ENCODE measurements at places on chromosomes 3 and 15.

DNA sequence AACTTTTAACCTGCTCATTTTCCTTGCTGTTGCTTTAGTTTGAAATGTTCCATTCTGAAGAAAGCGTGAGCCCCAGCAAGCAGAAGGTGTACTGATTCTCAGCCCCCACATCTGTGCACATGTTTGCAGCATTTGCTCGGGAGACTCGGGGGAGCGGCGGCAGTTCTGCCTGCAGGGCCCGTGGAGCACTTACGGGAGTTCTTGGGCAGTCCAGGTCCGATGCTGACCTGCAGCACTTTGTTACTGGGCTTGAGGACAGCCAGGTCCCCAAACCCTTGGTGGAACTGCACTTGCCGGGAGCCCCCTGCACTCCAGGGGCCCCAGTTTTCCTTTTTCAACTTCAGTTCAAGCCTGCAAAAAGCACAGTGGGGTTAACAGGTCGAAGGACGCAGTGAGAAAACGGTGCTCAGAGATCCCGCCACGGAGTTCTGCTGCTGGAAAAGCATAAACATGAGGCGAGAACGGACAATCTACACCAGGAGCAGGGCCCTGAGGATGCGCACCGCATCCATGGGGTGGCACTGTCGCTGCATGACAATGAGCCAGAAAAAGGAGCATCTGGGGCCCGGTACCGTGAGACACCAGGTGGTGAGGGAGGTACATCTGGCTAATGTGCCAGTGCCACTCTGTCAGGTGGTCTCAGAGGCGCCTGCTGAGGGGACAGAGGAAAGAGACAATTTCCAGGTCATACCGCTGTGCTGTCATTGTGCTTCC lies 45.6 kb upstream of the LDHAL6B start:
- ATAC-seq: no peak

DNA sequence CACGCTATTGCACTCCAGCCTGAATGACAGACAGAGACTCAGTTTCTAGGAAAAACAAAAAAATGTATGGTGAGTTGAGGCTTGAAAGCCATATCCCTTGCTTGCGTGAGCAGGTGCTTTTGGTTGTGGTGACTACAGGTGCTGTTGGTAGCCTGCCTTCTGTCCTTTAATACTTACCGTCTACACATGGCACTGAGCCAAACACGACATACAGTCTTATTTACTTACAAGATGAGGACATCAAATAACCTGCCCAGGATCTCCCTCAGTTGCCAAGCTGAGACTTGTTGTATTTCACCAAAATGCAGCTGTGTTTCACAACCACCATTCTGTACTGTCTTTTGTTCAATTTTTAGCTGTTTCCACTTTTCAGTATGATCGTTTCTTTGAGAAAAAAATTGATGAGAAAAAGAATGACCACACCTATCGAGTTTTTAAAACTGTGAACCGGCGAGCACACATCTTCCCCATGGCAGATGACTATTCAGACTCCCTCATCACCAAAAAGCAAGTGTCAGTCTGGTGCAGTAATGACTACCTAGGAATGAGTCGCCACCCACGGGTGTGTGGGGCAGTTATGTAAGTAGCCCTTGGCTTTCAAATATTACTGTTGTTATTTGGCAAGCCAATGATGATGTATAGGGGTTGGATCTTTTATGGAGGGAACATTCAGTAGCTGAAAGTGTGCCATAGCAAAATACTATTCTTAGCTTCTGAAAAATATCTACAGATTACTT lies 6.5 kb downstream of the ALAS1 start:
- ATAC-seq: no peak

GRCh38 chr15:25863111-25863967 lies at the start of gene ATP10A:
Gene ATP10A, minus strand, starts transcription at chr15:25863327. Its CDS starts 231 bp downstream, at chr15:25863096.
- ATAC-seq: peak; percentile 29

DNA sequence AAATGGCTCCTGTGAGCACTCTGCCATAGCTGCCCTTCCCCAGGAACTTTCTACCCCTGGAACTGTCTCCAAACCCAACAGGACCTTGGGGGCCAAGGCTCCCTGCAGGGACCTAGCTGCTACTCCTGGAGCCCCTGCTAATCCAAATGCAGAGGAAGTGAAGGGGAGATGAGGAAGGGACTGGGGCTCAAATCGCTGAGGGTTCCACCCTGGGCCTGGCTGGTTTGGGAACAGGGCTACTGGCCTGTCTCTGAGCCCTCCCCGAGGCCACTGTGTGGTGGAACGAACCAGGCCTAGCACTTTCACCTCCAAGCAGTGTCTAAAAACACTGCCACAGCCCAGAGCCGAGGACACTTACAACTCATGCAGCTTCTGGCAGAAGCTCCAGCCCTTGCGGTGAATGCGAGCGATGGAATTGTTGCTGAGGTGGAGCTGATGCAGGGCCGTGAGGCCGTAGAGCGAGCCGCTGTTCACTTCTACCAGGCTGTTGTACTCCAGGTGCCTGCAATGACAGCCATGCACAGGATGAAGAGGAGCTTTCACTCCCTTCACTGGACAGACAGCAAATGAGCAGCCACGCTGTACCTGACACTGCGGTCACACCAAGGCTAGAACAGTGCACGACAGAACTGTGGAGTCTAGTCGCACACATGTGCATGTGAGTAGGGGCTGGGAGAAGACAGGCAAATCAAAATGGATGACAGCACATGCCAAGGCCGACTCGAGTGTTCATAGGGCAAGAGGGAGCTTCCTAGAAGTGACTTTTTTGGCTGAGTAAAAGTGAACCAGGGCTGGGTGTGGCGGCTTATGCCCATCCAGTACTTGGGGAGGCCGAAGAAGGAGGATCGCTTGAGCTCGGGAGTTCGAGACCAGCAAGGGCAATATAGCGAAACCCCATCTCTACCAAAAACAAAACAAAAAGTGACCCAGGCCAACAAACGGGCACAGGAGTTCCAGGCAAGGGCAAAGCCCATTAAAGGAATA lies 90.8 kb downstream of the LRIG1 start:
- ATAC-seq: no peak

- peak; percentile 73 for ATAC-seq
Observed at GRCh38 chr3:149245738-149246451, 24.3 kb upstream of the CP start.

GRCh38 chr3:184512621-184513020 lies 49.0 kb upstream of the EPHB3 start:
- ATAC-seq: no peak

- no peak for ATAC-seq
Observed at GRCh38 chr15:41977757-41978383, 5.5 kb upstream of the EHD4 start.

GRCh38 chr3:67109651-67110204 lies 111.6 kb downstream of the KBTBD8 start:
- no peak for ATAC-seq

- no peak for ATAC-seq
Observed at GRCh38 chr3:194688946-194689345, 3.3 kb downstream of the FAM43A start.

DNA sequence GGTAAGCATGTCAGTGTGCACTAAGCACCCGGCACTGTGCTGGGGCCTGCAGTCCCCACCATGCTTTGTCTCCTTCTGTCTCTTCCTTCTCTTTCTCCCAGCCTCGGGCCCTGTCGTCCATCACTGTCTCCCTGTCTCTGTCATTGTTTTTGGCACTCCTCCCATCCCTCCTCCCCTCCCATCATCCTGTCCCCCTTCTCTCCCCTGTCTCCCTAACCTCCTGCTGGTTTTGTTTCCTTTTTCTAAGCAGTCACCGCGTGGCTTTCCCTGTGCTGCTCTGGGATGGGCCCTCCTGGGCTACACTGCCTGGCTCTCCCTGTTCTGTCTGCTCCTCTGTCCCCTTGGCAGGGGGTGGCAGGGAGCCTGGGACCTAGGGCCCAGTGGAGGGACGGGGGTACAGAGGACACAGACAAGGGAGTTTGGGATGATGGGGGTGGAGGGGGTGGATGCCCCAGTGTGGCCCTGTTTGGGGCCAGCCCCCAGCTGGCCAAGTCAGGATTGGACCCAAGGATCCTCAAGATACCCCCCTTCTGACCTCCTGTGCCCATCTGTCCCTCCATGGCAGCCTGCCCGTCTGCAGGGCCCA lies 5.7 kb downstream of the CHST13 start:
- peak; percentile 2 for ATAC-seq

DNA sequence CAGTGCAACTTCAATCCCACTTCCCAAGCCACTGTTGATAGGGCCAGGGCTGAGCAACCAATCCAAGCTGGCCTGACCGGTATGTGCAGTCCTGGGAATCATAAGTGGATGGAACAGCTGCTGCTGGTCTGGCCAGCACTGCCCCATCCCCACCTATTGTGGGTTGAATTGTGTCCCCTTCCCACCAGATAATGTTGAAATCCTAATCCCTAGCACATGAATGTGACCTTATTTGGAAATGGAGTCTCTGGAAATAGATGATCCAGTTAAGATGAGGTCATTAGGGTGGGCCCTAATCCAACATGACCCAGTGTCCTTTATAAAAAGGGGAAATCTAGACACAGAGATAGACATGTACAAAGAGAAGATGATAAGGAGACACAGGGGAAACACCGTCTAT lies 13.7 kb upstream of the PDIA5 start:
- ATAC-seq: peak; percentile 29
